ENCODE measurements at places on chromosomes 7 and 10.

- no peak for DNase-seq
Measured at GRCh38 chr7:154259396-154259795, 207.2 kb downstream of the DPP6 start.

DNA sequence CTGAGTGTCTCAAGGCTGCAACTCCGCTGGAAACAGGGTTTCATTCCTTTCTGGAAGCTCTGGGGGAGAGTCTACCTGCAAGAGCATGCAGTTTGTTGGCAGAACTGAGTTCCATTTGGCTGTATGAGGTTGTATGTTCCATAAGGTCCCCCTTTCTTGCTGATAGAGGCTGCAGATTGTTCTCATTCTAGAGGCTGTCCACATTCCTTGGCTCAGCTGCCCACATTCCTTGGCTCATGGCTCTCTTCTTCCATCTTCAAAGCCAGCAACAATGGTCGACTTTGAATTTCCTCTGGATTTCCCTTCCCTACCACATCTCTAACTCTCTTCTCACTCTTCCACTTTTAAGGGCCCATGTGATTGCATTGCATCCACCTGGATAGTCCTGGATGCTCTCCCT, 147.3 kb upstream of the CDCA7L start:
- DNase-seq = no peak

DNA sequence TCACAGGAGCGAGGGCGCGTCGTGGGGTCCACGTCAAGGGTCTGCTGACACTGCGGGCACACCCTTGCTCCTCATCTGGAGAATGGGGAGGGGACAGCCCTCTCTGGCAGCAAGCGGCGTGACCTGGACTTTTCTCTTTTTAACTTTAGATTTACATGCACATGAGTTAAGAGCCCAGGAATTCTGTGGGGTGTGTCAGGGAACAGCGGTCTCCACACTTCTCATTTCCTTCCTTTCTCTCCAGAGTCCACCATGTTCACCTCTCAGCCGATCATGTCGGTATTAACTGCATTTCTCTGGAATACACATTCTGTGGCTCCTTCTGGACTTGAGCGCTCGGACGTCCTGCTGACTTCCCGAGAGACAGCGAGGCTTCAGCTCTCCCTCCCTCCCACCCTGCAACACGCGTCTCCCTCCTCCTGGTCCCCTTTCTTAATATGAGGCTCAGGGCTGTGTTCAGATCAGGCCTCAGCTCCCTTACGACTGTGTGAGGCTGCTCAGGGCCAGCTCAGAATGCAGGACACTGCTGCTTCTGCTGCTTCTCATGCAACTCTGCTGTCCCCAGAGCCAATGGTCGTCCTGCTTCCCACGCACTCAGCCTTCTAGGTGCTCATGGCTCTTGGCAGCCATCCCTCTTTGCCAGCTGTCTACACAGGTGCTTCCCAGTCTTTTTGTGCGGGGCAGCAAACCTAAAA, 261.3 kb downstream of the ELFN1 start:
- DNase-seq = no peak

DNA sequence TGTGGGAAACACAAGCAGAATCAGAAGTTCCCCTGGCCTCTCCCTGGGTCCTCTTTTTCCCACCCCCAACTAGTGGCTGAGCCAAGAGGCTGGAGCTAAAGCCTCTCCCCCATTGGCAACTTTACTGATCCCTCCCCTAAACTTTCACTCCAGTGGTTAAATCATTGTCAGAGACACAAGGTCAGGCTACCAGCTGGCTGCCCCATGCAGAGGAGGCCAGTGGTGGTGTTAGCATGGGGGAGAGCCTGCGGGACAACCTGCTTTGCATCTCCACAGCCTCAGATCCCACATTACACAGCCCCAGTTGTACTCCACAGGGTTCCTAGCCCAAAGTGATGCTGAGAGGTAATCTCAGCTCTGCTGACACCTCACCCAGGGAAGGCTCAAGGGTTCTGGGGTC, 21.0 kb downstream of the NEUROG3 start:
- DNase-seq = no peak

DNA sequence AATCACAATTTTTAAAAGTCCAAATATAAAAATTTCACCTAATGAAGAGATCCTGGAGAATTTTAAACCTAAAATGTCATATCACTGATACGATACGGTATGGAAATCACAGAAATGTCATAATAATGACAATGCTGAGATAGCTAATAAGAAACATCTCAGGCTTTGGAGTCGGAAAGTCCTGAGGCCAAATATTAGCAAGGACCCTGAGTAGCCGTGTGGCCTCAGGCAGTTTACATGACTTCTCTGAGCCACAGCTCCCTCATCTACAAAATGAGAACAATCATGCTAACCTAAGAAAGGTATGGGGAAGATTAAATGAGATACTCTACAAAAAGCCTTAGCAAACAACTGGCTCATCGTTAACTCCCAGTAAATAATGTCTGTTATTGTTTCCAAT, 100.9 kb upstream of the NEBL start:
- no peak for DNase-seq

DNA sequence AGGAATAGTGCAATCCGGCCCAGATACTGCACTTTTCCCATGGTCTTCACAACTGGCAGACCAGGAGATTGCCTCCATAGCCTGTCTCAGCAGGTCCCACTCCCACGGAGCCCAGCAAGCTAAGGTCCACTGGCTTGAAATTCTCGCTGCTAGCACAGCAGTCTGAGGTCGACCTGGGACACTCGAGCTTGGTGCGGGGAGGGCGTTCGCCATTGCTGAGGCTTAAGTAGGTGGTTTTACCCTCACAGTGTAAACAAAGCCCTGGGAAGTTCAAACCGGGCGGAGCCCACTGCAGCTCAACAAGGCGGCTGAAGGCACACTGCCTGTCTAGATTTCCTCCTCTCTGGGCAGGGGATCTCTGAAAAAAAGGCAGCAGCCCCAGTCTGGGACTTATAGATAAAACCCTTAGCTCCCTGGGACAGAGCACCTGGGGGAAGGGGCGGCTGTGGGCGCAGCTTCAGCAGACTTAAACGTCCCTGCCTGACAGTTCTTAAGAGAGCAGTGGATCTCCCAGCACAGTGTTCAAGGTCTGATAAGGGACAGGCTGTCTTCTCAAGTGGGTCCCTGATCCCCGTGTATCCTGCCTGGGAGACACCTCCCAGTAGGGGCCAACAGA, 293.5 kb upstream of the GALNT17 start:
- no peak for DNase-seq

GRCh38 chr10:45453639-45454255, 79.7 kb downstream of the ALOX5 start:
- DNase-seq = no peak

DNA sequence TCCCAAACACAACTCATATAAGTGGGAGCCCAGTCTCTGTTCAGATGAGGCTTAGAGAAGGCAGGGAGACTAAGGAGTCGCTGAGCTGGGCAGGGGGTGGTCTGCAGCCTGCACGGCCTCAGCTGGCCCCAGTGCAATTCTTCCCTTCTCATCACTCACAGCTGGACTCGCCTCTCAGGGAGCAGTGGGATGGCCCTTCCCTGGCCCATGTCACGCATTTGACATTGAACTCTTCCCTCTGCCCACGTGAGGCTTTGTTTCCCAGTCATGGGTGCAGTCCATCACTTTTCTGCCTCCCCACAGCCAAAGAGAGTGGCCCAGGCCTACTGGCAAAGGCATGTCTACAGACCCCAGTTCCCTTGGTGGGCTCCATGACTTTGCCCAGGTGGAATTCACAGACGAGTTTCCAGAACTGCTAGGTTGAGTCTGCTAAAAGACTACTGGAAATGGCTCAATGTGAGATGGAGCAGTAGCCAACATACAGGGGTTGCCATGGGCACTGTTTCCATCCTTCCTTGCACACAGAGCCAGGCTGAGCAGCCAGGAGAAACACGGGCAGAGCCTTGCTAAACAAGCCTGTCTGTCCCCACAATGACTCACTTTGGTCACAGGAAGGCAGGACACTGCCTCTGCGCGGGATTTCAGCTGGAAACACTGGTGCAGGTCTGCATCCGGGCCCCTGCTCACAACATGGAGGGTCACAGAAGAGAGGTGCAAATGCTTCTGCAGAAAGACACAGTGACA, 90.1 kb downstream of the OAT start:
- no peak for DNase-seq

DNA sequence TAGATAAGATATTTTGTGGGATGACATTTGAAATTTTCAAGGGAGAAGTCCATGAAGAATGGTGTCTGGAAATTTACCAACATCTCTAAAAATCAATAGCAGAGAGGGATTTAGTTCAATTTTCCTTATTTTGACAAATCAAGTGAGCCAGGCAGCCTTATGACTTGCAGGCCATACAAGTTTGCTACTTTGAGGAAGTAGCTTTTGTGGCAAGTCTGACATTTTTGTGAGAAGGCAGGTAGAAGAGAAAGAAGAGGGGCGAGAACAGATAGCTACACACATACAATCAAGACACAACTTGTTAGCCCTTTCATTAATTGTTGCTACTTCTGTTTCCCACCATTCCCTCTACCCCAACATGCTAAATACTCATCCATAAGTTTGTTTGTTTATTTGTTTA, 74.5 kb upstream of the OIT3 start:
- no peak for DNase-seq

GRCh38 chr7:139797607-139798006, 19.8 kb upstream of the HIPK2 start:
- DNase-seq = no peak

DNA sequence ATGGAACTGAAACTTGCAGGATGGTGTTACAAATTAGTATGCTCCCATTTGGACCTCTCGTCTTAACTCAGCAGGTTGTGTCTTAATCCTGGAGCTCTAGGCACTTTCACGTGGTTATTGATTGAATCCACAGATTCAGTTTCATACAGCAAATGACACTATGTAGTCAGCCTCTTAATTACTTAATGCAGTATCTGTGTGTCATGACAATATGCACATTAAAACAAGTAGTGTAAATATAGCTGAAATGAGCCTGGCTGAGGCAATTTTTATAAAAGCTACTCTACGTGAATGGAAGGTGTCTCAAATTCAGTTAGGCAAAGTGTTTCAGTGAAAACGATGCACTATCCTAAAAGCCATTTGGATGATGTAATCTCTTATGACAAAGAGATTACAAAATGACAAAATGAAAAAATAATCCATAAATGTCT, 86.8 kb downstream of the CD36 start:
- DNase-seq = no peak

- DNase-seq = no peak
Measured at GRCh38 chr7:11548532-11548931, 283.5 kb downstream of the THSD7A start.

GRCh38 chr7:8499128-8499527, 65.7 kb downstream of the NXPH1 start:
- no peak for DNase-seq
